NCI-H1092 treated with DMSO at 0.1 percent for 48 hours (cell line): ENCODE measurements at places on chromosomes 1 and 21.

- DNase-seq: peak; percentile 85
Observed at GRCh38 chr1:37498872-37499617, 15.5 kb downstream of the MEAF6 start.

DNA sequence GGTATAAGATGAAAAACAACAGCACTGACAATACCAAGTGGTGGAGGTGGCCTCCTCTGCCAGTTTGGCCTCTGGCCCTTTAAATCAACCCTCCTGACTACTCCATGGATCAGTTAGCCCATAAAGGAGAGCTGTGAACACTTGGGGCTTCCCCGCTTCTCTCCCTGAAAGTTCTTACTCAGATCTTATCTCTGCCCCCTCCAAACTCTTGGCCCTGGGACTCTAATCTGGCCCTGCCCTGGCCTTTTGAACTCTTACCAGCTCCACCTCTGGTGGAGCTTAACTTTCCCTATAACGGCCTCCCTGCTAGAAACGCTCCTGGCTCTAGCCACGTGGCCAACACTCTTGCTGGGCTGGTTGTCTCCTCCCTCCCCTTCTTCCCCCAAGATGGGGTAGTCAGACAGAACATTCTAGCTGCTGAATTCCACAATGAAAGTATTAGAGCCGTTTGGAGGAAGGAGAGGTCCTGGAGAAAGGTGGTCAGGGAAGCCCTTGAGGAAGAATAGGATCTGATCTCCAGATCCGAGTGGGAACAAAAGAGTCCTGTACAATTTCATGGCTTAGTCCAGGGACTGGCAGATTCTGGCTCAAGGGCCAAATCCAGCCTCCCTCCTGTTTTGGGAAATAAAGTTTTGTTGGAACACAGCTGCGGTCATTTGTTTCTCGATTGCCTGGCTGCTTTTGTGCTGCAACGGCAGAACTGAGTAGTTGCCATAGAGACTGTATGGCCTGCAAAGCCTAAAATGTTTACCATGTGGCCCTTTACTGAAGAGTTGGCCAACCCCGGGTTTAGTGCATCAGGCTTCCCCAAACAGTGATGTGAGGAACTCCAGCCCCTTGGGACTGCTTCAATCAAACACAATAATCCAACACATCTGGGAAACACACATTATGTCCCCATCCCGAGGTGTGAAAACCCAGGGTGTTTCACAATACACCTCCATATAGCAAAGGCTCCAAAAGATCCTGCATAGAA lies 9.5 kb upstream of the PIGR start:
- DNase-seq: peak; percentile 60

DNA sequence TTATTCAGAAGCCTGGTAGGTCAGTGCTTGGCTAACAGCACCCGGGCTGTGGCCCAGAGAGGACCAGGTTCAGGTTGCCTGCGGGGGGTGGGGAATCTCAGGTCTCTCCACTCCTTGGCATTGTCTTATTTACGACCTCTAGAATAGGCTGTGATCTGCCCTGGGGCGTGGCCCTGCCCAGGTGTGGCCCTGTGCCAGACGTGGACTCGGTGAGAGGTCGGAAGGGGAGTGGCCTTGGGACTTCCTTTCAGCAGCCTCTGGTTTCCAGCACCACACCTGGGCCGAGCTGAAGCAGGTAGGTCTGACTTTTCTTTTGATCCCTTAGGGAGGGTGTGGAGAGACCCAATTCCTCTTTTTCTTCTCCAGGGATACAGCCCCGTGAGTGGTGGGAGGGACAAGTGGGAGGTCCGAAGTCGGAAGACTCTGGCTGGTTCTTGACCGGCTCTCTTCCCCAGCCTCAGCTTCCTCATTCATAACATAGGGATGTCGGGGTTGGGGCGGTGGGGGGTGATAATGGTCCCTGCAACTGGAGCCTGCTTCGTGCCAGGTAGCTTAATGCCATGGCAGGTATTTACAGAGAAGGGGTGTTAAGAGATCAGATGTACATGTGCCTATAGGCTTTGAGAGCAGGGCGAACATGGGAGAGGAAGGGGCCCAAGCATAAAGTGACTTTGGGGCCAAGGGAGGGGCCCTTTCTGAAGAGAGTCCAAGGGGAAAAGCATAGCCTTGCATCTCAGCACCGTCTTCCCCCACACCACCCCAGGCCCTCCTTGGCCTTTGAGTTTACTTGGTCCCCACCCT lies 16.5 kb downstream of the ACOT11 start:
- DNase-seq: no peak

- no peak for DNase-seq
Observed at GRCh38 chr1:20148571-20149500, 9.7 kb downstream of the PLA2G2F start.

DNA sequence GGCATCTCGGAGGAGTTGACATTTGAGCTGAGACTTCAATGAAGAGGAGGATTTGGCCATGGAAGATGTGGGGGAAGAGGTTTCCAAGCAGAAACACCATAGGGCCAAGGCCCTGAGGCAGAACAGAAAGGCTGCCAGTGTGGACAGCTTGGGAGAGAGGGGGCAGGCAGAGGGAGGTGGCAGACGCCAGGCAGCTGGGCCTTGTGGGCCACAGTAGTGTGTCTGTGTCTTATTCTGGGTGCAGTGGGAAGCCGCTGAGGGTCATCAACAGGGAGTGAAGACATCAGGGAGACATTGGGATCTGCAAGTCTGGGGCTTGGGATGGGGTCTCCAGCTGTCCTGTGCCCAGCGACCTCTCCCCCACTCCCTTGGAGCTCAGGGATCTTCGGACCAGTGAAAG lies 96.8 kb downstream of the LACTBL1 start:
- DNase-seq: no peak

DNA sequence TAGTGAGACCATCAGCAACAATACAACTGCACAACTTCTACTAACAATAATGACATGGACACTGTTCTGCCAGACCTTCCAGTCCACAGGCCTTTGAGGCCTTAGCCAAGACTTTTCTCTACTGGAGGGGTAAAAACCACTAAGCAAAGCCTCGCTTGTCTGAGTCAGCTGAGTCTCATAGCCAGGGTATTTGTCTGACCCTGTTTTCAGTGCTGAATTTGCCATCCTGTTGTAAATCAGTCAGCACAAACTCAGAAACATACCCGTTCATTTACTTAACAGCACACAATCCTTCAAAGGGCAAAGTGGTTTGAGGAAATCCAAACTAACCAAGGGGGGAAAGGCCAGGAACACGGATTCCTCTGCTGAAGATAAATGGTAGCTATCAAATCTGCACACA lies 537.8 kb downstream of the SMYD3 start:
- DNase-seq: no peak

DNA sequence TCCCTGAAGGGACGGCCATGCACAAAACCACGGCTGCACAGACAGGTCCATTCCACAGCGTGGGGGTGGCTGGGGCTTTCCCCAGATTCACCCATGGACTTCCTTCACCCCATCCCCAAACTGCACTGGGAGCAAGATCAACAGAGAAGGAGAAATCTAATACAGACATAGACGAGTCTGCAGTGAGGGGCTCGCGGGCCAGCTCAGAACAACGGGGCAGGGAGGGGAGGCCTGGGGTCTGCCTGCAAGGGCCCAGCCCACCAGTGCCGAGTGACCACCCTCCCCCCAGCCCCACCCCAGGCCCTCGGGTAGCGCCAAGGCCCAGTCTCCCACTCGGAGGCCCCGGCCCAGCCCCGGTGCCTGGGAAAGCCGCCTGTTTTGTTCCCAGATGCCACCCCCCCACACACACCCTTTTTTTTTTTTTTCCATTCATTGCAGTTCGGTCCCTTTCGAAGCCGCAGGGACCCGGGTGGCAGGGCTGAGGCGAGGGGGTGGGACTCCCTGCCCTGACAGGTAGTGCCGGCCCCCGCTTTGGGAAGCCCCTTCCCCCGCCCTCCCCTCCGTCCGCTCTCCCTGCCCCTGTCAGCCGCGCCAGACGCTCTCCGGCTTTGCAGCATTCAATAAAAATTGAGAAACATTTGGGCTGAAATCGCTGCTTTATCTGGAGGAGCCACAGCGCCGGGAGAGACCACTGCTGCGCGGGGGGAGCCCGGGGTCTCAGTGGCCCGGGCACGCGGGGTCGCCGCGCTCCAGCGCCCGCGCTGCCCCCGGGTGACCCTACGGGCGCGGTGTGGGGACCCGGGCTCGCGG lies 543 bp upstream of the EPHB2 start:
- peak; percentile 60 for DNase-seq

- no peak for DNase-seq
Observed at GRCh38 chr1:175873290-175873935, 130.0 kb upstream of the TNR start.

DNA sequence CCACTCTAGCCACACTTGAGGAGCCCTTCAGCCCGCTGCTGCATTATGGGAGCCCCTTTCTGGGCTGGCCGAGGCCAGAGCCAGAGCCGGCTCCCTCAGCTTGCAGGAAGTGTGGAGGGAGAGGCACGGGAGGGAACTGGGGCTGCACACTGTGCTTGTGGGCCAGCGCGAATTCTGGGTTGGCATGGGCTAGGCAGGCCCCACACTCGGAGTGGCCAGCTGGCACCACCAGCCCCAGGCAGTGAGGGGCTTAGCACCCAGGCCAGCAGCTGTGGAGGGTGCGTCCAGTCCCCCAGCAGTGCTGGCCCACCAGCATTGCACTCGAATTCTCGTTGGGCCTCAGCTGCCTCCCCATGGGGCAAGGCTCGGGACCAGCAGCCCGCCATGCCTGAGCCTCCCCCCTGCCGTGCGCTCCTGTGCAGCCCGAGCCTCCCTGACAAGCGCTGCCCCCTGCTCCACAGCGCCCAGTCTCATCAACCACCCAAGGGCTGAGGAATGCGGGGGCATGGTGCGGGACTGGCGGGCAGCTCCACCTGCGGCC lies 785.9 kb upstream of the TPTE start:
- DNase-seq: no peak

DNA sequence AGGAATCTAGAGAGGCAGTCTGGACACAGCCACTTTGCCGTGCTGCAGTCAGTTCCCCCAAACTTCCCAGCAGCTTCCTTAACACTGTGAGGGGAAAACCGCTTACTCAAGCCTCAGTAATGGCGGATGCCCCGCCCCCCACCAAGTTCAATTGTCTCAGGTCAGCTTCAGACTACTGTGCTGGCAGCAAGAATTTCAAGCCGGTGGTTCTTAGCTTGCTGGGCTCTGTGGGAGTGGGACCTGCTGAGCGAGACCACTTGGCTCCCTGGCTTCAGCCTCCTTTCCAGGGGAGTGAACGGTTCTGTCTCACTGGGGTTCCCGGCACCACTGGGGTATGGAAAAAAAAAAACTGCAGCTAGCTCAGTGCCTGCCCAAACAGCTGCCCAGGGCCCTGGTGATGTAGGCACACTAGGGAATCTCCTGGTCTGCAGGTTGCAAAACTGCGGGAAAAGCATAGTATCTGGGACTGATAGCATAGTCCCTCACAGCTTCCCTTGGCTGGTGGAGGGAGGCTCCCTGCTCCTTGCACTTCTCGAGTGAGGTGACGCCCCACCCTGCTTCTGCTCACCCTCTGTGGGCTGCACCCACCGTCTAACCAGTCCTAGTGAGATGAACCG lies 23.7 kb upstream of the HFM1 start:
- peak; percentile 7 for DNase-seq

- DNase-seq: no peak
Observed at GRCh38 chr1:109997867-109998229, 13.3 kb downstream of the AHCYL1 start.
